NCI-H1694 treated with DMSO at 0.1 percent for 48 hours (cell line): ENCODE measurements at places on chromosomes 12 and 14.

DNA sequence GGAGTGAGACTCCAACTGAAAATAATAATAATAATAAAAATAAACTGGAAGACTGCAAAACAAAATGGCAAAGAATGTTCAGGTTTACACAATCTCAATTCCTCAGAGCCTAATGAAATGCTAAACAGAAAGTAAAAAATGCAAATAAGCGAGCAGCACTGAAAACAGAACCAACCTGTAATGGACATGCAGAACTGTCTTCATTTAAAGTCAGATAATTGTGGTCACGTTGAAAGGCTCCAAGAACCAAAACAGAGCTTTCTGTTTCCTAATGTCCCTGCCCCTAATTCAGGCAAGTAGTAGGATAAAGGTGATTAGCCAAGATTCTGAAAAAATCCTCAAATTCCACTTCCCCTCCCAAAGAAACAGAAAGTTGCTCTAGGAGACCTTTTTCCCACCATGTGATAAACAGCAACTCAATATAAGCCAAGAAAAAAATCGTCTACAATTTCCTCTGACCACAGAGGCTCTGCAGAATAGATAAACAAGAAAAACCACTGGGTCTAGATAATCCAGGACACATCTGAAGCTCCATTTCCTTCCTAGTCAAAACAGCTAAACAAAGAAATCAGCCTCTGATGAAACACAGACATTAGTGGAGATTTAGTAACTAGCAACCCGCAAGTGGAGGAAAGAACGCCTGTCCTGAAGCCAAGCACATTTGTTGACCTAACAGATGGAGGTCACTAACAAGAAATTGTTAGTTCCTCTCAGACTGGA lies 3.0 kb downstream of the MIS18BP1 start:
- no peak for DNase-seq

DNA sequence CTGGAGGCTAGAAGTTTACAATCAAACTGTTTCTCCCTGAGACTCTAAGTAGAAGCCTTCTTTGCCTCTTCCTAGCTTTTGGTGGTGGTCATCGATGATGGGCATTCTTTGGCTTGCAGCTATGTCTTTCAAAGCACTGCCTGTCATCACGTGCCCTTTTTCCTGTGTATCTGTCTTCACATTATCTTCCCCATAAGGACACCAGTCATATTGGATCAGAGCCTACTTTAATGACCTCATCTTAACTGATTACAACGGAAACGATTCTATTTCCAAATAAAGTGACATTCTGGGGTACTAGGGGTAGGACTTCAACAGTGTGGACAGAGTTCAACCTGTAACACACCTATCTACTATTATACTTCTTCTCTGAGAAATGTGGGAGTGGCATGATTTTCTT lies 31.1 kb upstream of the IFNG-AS1 start:
- no peak for DNase-seq

GRCh38 chr12:22573181-22573580 lies 28.8 kb upstream of the C2CD5 start:
- no peak for DNase-seq

DNA sequence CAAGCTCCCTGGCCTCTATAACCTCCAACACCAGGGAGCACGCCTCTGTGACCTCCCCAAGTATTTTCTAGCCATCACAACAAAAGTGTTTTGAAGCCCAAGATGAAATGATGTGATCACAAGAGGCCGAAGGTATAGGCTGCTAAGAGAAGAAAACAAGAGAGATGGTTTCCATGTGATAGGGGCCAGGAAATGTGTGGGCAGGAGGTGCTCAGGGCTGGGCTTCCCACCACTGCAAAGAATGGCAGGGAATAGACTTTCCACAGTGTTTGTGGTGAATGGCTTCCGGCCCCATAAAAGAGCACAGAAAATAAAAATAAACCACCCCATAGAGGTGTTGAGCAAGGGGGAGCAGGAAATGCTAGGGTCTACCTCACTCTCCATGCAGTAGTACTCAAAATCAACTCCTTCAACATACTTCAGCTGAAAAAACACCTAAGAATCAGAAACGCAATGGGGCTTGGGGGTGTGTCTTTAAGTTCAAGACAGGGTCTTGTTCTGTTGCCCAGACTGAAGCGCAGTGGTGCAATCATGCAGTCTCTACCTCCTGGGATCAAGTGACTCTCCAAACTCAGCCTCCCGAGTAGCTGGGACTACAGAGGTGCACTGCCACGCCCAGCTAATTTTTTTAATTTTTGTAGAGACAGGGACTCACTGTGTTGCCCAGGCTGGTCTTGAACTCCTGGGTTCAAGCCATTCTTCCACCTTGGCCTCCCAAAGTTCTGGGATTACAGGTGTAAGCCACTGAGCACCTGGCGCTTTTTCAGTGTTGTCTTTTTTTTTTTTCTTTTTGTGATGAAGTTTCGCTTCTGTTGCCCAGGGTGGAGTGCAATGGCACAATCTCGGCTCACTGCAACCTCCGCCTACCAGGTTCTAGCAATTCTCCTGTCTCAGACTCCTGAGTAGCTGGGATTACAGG lies 27.1 kb downstream of the DAD1 start:
- no peak for DNase-seq

DNA sequence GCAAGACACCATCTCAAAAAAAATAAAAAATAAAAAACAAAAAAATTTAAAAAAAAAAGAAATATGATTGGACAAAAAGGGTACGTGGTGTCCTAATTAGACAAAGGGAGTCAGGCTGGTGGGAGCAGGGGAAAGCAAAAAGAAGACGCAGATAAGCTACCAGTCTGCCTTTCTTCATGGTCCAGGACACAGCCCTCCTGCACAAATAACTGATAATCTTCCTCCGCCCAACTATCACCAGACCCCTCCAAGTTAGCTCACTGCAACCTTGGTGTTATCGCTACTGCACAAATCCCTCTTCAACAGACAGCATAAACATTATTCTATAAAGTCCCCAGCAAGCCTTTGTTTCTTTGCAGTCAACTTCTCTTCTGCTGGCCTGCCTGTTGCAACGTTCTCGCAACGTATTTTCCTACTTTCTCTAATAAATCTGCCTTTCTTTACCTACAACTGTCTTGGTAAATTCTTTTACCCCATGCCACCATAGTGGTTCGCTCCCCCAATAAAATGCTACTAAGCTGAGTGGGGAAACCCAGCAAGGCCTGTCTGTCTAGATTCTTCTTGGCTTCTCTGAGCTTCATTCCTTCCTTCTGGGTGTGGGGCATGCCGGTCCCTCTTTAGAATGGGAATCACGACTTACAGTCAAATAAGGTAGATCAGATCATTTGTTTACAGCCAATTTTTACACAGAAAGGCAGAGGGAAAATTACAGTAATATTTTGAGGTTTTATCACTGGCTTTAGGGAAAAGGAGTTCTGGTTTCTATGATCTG lies 14.6 kb upstream of the DNAL1 start:
- no peak for DNase-seq

DNA sequence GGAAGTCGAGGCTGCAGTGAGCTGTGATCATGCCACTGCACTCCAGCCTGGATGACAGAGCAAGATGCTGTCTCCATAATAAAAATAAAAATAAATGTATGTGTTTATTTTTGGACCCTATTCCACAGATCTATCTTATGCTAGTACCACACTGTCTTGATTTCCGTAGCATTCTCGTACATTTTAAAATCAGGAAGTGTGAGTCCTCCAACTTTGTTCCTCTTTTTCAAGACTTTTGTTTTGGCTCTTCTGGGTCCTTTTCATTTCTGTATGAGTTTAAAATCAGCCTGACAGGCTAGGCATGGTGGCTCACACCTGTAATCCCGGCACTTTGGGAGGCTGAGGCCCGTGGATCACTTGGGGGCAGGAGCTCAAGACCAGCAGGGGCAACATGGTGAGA lies 25.8 kb downstream of the DAO start:
- DNase-seq, result no peak

- DNase-seq, result no peak
Observed at GRCh38 chr12:45975506-45975905, 14.9 kb downstream of the SCAF11 start.

GRCh38 chr14:103408491-103409155 lies 23.4 kb downstream of the MARK3 start:
- DNase-seq, result no peak

DNA sequence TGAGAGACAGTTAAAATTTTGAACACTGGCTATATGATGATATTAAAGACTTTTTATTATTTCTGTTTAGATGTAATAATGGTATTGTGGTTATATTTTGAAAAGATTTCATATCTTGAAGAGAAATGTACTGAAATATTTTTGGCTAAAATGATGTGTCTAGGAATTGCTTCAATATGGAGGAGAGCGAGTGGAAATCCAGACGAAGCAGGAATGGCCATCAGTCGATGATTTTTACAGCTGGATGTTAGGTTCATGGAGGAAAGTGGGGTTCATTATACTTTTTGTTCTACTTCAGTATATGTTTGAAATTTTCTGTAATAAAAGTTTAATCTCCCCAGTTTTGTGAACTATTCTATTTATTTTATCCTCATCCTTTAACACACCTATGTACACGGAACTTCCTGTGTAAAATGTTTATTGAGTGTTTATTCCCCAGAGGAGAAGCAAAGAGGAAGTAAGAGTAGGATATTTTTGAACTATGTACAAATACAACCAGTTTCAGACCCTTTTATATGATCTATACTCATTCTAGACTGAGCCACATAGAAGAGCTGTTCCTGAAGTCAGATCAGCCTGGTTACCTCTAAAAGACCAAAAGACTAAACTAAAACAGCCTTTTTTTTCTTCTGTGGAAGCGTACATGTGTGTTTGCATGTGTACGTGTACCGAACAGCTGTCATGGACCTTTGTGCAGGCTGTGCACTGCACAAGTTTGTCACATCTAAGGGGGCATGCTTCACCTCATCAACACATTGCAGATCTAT lies 211.0 kb upstream of the NUDT4 start:
- no peak for DNase-seq

GRCh38 chr12:105355752-105356151 lies 25.3 kb downstream of the C12orf75 start:
- DNase-seq, result no peak

DNA sequence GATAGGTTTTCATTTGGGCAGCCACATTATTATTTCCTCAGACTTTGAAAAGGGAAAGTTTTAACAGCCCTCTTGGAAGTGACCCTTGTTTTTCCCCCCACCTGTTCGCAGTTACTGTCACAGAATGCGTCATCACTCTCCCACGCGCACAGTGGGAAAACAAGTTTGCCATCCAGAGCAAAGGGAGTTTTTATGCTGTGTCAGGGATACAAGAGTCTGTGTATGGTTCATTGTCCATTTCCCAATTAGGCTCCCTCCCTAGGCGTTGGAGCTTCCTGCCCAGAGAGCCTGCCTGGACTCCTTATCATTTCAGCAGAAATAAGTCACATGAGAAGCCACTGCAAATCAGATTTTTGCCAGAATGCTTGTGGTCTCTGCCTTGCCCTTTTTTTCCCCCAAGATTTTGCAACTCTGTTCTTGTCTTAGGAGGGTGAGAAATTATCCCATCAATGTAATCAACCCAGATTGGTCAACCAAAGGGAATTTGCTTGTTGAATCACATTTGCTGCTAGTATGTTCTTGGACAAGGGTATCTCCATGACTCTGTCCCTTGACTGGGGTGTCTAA lies 104.1 kb downstream of the IGF1 start:
- DNase-seq, result no peak

GRCh38 chr12:10235761-10236631 lies 23.3 kb downstream of the GABARAPL1 start:
- peak; percentile 16 for DNase-seq
